ENCODE measurements at places on chromosomes 3 and 15.

- no peak overlapping the region for H3K27ac ChIP-seq
- DNase-seq = no peak
- no peak overlapping the region for H3K4me3 ChIP-seq
Observed at GRCh38 chr3:105385179-105385578, 18.5 kb downstream of the ALCAM start.

DNA sequence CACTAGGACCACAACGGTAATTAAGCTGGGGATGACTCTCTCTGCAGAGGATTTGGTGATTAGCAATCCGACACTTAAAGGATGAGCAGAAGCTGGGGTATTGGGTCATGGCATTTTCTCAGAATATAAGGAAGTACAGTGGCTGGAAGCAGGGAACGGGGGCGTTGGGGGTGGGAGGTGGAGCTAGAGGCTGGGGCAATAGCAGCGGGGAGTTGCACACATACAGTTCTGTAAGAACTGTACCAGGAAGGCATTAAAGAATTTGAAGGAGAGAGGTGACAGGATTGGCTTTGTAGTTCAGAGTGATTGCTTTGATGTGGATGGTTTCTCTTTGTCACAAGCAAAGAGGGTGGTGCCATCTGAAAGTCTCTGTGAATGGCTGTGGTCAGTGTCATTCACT is 28.2 kb downstream of the PSMD6 start:
- H3K4me3 ChIP-seq = no peak overlapping the region
- no peaks in the 10 kb centered on the region for H3K27me3 ChIP-seq
- H3K27ac ChIP-seq = no peak overlapping the region
- DNase-seq = no peak
- H3K4me1 ChIP-seq = no peaks in the 10 kb centered on the region

DNA sequence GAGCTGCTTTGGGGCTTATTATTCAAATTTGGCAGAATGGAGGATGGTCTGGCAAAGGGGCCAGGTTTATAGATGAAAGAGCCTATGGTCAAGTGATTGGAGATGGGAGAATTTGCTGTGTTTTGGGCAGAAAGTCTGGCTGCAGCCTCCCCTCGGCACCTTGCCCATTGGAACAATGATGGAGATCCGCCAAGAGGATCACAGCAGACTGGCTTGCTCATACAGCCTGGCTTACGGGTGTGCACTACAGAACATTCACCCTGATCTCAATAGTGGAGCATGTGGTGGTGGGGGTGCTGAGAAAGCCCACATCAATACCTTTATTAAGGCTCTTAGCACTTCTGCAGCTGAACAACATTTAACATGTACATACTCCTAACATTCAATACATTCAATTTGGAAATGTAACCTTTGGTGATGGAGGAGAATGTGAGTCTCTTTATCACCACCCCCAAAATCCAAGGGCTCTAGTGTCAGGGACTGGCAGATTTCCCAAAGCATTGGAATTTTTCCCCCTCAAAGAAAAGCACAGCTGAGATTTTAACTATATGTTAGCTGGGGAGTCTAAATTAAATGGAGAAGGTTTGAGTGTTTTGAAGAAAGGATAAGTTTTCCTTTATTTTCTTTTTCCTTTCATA is 118.4 kb upstream of the TMC3 start:
- H3K27me3 ChIP-seq = no peaks in the 10 kb centered on the region
- no peak overlapping the region for H3K27ac ChIP-seq
- no peak overlapping the region for H3K4me3 ChIP-seq
- no peaks in the 10 kb centered on the region for H3K36me3 ChIP-seq
- no peaks in the 10 kb centered on the region for H3K4me1 ChIP-seq
- no peak for DNase-seq

DNA sequence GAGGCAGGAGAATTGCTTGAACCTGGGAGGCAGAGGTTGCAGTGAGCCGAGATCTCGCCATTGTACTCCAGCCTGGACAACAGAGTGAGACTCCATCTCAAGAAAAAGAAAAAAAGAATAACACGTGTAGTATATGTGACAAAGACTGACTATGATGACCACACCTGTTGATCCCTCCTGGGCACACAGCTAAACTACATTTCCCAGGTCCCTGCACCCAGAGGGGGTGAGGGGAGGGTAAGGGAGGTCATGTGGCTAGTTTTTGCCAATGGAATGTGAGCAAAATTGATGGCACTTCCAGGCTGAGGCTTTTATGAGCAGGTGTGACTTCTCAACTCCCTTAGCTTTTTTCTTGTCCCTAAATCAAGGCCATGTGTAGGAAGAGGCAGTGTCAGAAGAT is 58.2 kb downstream of the KLHL6 start:
- no peaks in the 10 kb centered on the region for H3K36me3 ChIP-seq
- no peak overlapping the region for H3K4me3 ChIP-seq
- no peak for DNase-seq

- H3K27ac ChIP-seq = no peak overlapping the region
- H3K36me3 ChIP-seq = no peaks in the 10 kb centered on the region
- no peaks in the 10 kb centered on the region for H3K27me3 ChIP-seq
- no peak for DNase-seq
Observed at GRCh38 chr3:38354588-38355330, 8.2 kb downstream of the XYLB start.

DNA sequence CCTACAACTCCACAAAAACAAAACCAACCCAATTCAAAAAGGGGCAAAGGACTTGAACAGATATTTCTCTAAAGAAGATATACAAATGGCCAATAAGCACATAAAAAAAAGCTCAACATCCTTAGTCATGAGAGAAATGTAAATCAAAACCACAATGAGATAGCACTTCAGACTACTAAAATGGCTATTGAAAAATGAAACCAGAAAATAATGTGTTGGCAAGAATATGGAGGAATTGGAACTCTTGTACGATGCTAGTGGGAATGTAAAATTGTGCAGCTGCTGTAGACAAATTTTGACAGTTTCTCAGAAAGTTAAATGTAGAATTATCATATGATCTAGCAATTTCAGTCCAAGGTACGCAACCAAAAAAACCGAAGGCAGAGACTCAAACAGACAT is 29.0 kb downstream of the KY start:
- no peak overlapping the region for H3K27ac ChIP-seq
- no peaks in the 10 kb centered on the region for H3K4me1 ChIP-seq
- no peak overlapping the region for H3K4me3 ChIP-seq
- H3K36me3 ChIP-seq = no peaks in the 10 kb centered on the region
- no peak for DNase-seq
- H3K27me3 ChIP-seq = no peaks in the 10 kb centered on the region

- H3K36me3 ChIP-seq = no peaks in the 10 kb centered on the region
- DNase-seq = peak; percentile 15
- no peak overlapping the region for H3K27ac ChIP-seq
Observed at GRCh38 chr3:55583475-55583874, 96.4 kb upstream of the WNT5A start.

GRCh38 chr3:167203062-167203461 is 177.0 kb downstream of the ZBBX start:
- DNase-seq = no peak
- no peak overlapping the region for H3K4me3 ChIP-seq

DNA sequence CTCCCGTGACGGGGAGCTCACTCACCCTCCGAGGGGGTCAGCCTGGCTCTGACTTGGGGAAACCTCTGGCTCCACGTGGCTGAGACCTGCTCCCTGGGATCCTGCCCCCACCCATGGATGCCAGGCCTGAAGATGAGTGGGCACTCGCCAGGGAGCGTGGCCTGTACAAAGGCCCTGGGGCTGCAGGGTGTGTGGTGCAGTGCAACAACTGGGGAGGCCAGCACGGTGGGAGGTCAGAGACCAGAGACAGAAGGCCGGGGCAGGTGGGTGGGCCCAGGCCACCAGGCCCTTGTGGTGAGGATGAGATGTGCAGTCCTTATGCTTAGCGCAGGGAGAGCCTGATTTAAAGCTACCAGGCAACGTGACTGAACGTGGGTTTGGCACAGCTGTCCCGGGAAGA is 5.0 kb downstream of the DNAJB8 start:
- no peak overlapping the region for H3K4me3 ChIP-seq
- no peak overlapping the region for H3K27ac ChIP-seq
- H3K4me1 ChIP-seq = no peaks in the 10 kb centered on the region

- DNase-seq = no peak
- H3K27ac ChIP-seq = no peak overlapping the region
- no peak overlapping the region for H3K4me3 ChIP-seq
- H3K27me3 ChIP-seq = no peaks in the 10 kb centered on the region
- H3K36me3 ChIP-seq = no peaks in the 10 kb centered on the region
- no peaks in the 10 kb centered on the region for H3K4me1 ChIP-seq
Observed at GRCh38 chr3:31423482-31423881, 109.2 kb upstream of the STT3B start.

DNA sequence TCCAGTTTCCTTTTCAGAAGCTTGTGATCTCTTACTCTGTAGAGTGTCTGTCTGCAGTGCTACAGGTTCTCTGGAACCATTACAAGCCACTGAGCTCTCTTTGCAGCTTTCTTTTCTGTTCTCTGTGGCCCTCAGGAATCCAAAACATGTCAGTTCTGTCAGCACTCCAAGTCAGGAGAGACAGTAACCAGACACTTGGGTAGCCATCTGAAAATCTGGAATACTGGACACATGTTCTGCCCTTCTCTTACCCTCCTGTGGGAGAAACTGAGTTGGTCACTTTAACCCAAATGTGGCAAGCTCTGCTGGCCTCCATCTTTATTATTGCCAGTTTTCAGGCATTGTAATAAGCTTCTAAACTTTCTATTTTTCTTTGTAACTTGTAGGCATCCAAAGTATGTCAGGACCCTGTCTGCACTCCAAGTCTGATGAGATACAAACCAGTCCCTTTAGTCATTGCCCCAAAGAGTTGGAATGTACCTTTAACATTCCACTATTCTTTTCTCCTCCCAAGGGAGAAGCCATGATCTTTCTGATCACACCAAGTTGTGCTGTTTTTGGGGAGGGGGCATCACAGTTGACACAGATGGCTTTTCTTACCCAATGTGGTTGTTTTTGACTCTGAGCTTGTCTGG is 183.7 kb downstream of the DPH6 start:
- DNase-seq = no peak
- H3K36me3 ChIP-seq = no peaks in the 10 kb centered on the region
- H3K27ac ChIP-seq = peak overlapping the region; percentile 4
- H3K4me3 ChIP-seq = no peak overlapping the region

DNA sequence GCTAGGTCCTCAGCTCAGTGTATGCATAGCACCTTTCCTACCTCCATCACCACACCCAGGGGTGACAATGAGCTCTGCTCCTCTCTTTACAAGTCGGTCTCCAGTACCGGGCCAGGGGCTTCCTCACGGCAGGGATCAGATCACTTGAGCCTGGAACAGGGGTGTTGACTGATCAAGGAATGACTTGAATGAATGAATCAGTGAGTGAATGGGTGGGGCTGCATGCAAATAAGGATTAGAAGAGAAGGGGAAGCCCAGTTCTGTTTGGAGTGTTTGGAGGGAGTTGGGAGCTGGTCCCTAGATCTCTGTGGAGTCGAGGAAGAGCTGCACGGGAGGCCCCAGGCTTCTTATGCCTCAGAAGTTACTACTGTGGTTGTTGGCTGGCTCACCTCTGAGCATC is 87.0 kb downstream of the TMEM266 start:
- H3K36me3 ChIP-seq = no peaks in the 10 kb centered on the region
- DNase-seq = no peak
- H3K27ac ChIP-seq = no peak overlapping the region

GRCh38 chr15:98604983-98605382 is 43.4 kb upstream of the IGF1R start:
- H3K4me3 ChIP-seq = no peak overlapping the region
- DNase-seq = no peak
- H3K4me1 ChIP-seq = peaks cover 14% of the 10 kb centered on the region
- H3K27ac ChIP-seq = no peak overlapping the region
- no peaks in the 10 kb centered on the region for H3K36me3 ChIP-seq

DNA sequence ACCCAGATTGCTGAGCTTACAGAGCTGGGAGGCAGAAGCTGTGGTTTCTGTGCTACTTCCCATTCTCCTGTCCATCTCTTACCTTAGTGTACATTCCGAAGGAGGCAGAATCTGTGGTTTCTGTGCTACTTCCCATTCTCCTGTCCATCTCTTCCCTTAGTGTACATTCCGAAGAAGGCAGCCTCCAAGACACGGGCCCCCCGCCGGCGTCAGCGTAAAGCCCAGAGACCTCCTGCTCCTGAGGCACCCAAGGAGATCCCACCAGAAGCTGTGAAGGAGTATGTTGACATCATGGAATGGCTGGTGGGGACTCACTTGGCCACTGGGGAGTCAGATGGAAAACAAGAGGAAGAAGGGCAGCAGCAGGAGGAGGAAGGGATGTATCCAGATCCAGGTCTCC is 11.2 kb downstream of the NUTM1 start:
- DNase-seq = no peak
- no peaks in the 10 kb centered on the region for H3K36me3 ChIP-seq
- no peaks in the 10 kb centered on the region for H3K4me1 ChIP-seq
- no peaks in the 10 kb centered on the region for H3K27me3 ChIP-seq

GRCh38 chr3:155651489-155652218 is 93.2 kb downstream of the PLCH1 start:
- no peak overlapping the region for H3K4me3 ChIP-seq
- no peak overlapping the region for H3K27ac ChIP-seq
- no peak for DNase-seq
- no peaks in the 10 kb centered on the region for H3K4me1 ChIP-seq
- no peaks in the 10 kb centered on the region for H3K36me3 ChIP-seq

DNA sequence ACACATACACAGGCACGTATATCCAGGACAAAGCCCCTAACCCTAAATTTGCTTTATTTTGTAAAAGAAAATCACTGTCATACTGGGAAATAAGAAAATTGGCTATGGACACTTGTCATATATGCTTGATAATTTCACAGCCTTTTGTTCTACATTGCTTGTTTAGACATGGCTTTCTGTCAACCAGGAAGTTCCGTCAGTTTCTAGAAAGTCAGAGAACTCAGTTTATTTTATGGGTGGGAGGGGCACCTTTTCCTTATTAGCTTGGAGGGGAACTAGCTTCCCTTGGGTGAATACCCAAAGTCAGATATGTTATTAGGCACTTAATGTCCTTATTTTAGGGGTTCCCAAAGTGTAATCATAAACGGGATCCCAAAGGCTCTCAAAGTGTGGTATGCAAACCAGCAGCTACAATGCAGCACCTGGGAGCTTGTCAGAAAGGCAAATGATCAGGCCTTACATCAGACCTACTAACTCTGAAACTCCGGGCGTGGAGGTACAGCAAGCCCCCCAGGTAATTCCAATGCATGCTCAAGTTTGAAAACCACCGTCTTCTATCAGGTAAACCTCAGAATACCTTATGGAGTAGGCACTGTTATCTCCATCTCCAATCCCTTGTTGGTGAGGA is 50.1 kb downstream of the CADPS start:
- H3K4me3 ChIP-seq = no peak overlapping the region
- no peak overlapping the region for H3K27ac ChIP-seq
- H3K27me3 ChIP-seq = no peaks in the 10 kb centered on the region
- DNase-seq = no peak
- H3K4me1 ChIP-seq = no peaks in the 10 kb centered on the region

Measured in sigmoid colon (tissue), 7 donors.